ENCODE measurements at places on chromosomes 12 and 14. TPM values are rescaled to one million over a fixed set of nuclear protein-coding genes. Genes with fewer than 3 reads are reported as not detected.

STON2 gene
- total RNA-seq: 7.6 TPM

PLEK2 gene
- 0.40 TPM for total RNA-seq

INHBE gene
- not detected for total RNA-seq

TAS2R50 gene
- 0.99 TPM for total RNA-seq

RNU4-1 gene
- total RNA-seq: under 0.01 TPM

LHX5 gene
- not detected for total RNA-seq

LMNTD1 gene
- 1.8 TPM for total RNA-seq

OSGEP gene
- total RNA-seq: 25.1 TPM

RSRC2 gene
- total RNA-seq: 68.9 TPM

All from esophagus muscularis mucosa (tissue), 4 donors.